ENCODE measurements at places on chromosomes 5 and 9. TPM values are rescaled to one million over a fixed set of nuclear protein-coding genes. Genes with fewer than 3 reads are reported as not detected.

PCDHA9 gene
- total RNA-seq = under 0.01 TPM

HSPB3 gene
- total RNA-seq = not detected

THBS4 gene
- 0.24 TPM for total RNA-seq

CER1 gene
- total RNA-seq = not detected

BTNL3 gene
- total RNA-seq = not detected

CRB2 gene
- under 0.01 TPM for total RNA-seq

CNTFR gene
- not detected for total RNA-seq

TTC39B gene
- 8.1 TPM for total RNA-seq

PDE6A gene
- total RNA-seq = under 0.01 TPM

TTC16 gene
- total RNA-seq = not detected

FBLL1 gene
- total RNA-seq = under 0.01 TPM

OTP gene
- not detected for total RNA-seq

CDH6 gene
- total RNA-seq = 38.6 TPM

PCDHGA8 gene
- 0.21 TPM for total RNA-seq

TAF11L5 gene
- total RNA-seq = not detected

TLR4 gene
- total RNA-seq = 0.64 TPM

DNAJA1 gene
- 71.8 TPM for total RNA-seq

LRRC19 gene
- total RNA-seq = not detected

TSSK1B gene
- 0.21 TPM for total RNA-seq

PCDHGA6 gene
- total RNA-seq = under 0.01 TPM

LMNB1 gene
- 4.7 TPM for total RNA-seq

RGS7BP gene
- total RNA-seq = not detected

MARVELD2 gene
- total RNA-seq = 24.8 TPM

SLC6A18 gene
- not detected for total RNA-seq
